ENCODE measurements at places on chromosomes 13 and 19. TPM values are rescaled to one million over a fixed set of nuclear protein-coding genes. Genes with fewer than 3 reads are reported as not detected.

BTBD2 gene
- total RNA-seq: 62.8 TPM

COL4A1 gene
- total RNA-seq: 23.8 TPM

KLK6 gene
- total RNA-seq: 175 TPM

C13orf46 gene
- total RNA-seq: 0.33 TPM

RUBCNL gene
- total RNA-seq: 32.8 TPM

LGALS7B gene
- 210 TPM for total RNA-seq

FSD1 gene
- 0.50 TPM for total RNA-seq

ZNF772 gene
- total RNA-seq: 15.0 TPM

KIR3DL3 gene
- not detected for total RNA-seq

NANOS3 gene
- 0.72 TPM for total RNA-seq

GFY gene
- not detected for total RNA-seq

CLDN10 gene
- not detected for total RNA-seq

ZNF560 gene
- under 0.01 TPM for total RNA-seq
